Stimulated activated CD4-positive, alpha-beta T cell treated with anti-CD3 and anti-CD28 coated beads, Interleukin-4, amount 100 ng/mL, for 4 hours (primary cell): ENCODE measurements at places on chromosomes 1 and 21.

- DNase-seq, result no peak
These were observed 119.2 kb downstream of the GALNT2 start for GRCh38 chr1:230186003-230186863.

GRCh38 chr1:36285443-36286101 is 20.6 kb upstream of the SH3D21 start:
- DNase-seq, result peak; percentile 30

- no peak for DNase-seq
These were observed 49.4 kb downstream of the H3-3A start for GRCh38 chr1:226111883-226112261.

DNA sequence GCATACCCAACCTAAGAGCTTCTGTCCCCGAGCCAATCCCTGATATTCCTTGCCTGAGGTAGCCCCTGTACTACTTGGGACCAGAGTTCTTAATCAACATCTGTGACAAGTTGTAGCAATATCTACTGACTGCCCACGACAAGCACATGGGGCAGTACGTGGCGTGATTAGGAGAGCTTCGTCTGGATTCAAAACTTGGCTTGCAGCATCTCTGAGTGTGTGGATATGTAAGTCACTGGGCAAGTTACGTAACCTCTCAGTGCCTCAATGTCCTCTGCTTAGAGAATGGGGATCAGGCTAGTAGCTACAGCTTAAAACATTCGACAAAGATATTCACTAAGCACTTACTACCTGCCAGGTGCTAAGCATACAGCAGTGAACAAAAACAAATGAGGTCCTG is 5.0 kb downstream of the HSPG2 start:
- no peak for DNase-seq

- DNase-seq, result no peak
These were observed 186.4 kb downstream of the RYR2 start for GRCh38 chr1:237228421-237228820.

- no peak for DNase-seq
These were observed 102.5 kb downstream of the XPR1 start for GRCh38 chr1:180734366-180734765.

DNA sequence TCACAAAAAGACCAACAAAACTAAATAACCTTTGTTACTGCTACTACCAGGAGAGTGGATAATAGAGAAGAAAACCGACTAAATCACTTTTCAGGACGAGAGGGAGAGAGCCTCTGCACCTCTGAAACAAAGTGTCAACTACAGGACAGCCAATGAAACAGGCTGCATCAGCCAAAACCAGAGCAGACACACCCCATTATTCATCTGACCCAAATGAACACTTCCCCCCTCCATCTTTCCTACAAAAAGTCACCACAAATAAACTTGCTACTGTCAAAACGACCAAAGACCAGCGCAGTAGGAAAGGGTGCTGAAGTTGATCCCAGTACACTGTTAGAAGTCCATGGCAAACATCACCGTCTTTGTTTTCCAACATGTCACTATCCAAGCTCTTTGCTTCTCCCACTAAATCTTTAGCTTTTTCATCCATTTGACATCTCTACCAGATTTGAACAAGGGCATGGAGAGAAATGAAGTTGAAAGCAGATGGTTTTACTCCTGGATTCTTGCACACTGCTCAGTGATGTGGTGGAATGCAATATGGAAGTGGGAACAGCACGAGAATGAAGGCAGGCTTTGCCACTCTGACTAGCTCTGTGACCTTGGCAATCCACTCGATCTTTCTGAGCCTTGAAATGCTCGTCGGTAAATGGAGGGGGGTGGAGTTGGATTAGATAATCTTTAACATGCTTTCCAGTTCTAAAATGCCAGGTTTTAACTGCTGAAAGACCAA is 20.5 kb downstream of the DSTYK start:
- DNase-seq, result no peak

DNA sequence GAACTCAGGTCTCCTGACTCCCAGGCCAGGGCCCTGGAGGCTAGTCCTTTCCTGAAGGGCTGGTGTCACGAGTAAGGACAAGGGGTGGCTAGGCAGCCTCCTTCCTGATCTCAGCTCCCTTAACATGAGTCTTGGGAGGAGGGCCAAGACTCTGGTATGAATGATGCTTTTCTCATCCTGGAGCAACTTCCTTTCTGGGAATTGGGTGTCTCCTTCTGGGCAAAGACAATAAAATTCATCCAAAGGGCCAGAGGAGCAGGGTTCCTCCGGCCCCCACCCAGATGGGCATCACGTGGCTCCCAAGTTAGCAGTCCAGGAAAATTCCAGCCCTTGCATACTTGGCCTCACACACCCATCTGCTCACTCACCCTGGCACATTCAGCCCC is at the start of gene FAM167B:
TSS of gene FAM167B (plus strand) at position 335 of the 386 bp plus-strand sequence. CDS start 200 bp downstream, outside the sequence.
- DNase-seq, result no peak

DNA sequence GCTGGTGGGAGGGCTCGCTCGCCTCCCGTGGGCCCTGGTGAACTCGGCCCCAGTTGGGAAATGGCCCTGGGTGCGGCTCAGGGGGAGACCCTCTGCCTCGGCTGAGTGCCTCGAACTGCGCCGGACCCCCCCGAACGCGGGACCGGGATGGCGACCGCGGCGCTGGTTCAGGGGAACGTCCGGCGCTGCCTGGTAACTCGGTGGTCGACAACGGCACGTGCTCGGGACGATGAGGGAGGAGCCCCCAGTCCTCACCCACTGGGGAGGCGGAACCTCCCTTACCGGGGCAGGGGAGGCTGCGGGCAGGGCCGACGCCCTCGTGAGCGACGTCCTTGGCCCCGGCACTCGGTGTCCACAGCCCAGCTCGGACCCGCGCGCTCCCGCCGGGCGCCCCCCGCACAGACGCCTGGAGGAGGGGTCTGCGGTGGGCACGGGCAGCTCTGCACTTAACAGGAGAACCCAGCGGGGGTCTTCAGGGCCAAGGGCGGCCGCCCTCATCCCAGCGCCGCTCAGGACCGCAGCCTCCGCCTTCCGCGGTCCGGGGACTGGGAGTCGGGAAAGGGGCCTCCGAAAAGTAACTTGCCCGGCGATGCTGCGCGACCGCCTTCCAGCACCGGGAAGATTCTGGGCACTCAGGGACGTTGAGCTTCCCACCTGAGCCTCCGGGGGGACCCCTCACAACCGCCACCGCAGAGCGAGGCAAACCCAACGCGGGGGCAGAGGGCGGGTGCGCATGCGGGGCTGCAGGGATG is 1.7 kb downstream of the HES4 start:
- DNase-seq, result no peak

DNA sequence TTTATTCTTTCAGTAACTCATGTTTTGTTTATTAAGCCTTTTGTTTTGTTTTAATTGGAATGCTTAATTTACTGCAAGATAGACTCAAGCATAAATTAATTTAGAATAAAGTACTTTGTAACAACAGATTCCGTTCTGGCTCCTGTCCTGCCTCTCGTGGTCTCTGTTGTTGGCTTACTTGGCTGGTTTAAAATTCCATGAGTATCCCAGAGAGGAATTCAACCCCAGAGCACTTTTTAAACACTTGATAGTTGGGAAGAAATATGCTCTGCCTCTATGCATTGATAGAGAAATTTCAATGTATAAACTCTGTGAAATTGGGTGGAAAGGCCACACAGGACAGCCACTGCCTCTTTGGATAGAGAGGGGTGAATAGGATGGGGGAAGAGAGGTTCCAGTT is 89.7 kb downstream of the ATP5PO start:
- no peak for DNase-seq

DNA sequence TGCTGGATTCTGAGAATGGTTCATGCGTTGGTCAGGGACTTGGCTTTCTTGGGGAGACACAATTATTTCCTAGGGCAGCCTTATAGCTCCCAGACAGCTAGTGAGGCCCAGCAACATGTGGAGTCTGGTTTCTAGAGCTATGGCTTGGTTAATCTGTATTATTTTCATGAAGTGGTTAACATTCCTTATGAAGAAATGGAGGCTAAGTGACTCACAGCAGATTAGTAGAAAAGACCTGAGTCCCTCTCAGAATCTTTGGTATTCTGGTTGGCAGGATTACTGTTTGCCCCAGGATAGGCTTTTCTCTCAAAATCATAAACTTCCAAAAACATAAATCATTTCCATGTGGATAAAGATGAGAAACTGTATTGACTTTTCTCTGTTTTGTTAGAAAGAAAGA is 42.3 kb downstream of the DUSP10 start:
- no peak for DNase-seq

- no peak for DNase-seq
These were observed 45.4 kb downstream of the LCA5L start for GRCh38 chr21:39400173-39400572.

- DNase-seq, result peak; percentile 78
These were observed 71.0 kb downstream of the CD46 start for GRCh38 chr1:207822602-207823451.

DNA sequence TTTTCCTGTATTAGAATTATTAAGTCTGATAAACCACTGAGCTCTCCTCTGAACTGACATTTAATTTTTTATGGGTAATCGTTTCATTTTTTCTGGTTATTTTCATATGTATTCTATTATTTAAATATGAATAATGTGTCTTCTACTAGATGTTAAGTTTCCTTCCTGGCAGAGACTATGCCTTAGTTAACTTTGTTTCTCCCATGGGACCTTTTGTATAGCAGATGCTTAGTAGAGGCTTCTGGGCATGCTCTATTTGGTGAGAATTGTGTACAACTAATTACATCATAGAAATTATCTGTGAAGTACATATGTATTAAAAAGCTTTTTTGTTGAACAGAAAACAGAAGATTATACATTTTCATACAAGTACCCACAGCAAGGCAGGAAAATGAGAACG is 23.4 kb downstream of the CTBS start:
- DNase-seq, result no peak

GRCh38 chr1:165426745-165427144 is 18.2 kb downstream of the RXRG start:
- DNase-seq, result no peak

DNA sequence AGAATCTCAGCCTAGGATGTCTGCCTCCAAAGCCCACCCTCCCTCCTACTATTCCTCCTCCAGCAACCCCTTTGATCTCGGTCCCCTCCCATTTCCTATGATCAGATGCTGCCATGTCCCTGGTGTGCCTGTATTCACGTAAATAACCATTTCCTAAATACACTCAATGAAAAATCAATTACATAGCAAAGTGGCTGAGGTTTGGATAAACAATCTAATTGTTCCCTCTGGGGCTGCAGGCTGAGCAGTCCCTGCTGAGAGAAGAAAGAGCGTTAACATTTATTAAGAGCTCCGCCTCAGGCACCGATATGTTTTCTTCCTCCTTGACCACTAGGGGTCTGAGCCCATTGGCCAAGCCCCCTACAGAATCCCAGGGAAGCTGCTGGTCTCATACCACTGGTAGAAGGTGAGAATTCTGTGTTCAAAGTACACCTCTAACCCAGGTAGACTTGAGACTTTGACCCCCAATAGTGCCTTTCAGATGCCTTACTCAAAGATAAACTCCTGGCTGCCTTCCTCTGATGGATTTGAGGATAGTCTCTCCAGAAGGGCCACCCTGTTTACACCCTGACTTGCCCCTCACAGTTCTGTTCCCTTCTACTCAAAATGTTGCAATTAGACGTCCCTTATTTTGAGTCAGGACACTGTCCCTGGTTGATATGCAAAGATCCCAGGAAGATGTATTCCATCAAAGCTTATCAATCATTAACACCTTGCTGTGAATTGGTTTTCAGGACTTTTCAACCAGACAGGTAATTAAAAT is 33.9 kb upstream of the CAMK1G start:
- DNase-seq, result no peak

DNA sequence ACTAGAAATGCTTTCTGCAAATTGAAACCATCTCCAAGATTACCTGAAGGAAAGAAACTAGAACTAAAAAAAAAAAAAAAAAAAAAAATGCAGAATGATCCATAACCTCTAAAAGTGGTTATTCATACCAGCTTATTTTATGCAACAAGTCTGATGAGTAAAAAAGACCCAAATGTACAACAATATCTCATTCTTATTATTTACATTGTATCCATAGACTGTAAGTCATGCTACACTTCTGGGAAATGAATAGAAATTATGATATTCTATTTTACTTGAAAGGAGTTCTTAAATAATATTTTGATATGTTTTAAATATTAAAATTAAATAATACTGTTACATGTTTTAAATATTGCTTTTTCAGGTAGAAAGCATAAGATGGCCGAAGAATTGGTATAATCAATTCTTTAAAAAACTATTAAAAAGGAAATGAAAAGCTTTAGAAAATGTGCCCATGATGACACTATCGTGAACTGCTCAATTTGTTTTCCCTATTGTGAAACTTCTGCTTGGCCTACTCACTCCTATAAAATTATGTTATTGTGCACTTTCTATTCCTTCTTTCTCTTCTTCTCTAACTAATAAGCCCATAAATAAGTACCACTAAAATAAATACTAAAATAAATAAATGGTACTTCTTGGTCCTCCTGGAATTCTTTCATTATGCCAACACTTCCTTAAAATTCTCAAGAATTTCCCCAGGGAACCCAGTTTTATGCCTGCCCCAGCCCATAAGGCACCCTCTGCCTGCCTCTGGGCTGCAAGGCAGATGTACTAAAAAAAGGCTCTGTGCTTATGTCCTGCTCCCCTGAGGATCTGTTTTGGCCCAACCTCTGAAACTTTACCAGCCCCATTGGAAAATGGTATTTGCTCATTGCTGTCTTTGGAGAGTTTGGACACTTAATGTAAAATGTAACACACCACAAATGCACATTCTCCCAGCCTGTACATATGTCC is 18.1 kb downstream of the SAMSN1 start:
- DNase-seq, result no peak

GRCh38 chr1:168246506-168246905 is 20.7 kb downstream of the SFT2D2 start:
- DNase-seq, result no peak

DNA sequence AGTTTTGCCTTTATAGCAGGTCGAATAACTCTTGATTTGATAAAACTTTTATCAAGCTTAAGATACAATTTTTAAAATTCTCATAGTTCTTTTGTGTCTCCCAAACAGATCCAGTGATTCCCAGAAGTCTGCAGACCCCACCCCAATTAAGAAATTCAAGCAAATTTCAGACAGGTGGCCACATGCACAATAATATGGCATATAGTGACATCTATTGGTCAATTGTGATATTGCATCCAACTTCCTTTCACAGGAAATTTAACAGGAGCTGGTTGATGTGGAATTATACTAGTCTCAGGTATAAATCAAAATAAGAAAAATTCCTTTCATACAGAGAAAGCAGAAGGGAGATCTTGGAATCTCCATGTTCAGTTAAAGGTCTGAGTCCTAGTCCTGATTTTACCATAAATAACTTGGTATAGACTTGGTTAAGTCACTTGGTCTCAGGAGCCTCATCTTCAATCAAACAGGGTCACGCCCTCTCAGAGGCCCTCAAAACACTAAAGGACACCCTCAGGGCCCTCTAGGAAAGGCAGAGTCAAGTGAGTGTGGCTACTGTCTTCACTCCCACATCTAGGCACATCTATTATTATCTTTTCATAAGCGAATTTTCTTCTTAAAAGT is 24.1 kb downstream of the PIGM start:
- no peak for DNase-seq

DNA sequence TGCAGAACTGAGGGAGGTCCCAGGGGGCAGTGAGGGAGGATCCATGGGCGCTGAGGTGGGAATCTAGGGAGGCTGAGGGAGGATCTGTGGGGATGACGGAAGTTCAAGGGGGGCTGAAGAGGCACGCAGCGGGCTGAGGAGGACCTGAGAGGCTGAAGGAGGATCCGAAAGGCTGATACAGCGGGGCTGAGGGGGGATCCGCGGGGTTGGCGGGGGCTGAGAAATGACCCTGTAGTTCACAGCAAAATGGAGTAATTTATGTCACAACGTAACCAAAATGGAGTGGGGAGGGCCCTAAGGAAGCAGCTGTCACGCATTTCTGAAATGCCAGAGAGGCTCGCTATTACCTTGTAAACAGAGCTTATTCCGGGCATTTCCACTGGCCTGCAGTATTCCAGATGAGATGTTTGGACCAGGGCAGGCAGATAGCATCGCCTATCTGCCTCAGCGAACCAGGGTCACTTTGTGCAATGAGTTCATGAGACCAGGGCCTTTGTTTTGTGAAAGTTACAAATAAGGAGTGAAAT is 926 bp upstream of the MRPL55 start:
- no peak for DNase-seq
